ENCODE measurements at places on chromosomes 5 and 9.

DNA sequence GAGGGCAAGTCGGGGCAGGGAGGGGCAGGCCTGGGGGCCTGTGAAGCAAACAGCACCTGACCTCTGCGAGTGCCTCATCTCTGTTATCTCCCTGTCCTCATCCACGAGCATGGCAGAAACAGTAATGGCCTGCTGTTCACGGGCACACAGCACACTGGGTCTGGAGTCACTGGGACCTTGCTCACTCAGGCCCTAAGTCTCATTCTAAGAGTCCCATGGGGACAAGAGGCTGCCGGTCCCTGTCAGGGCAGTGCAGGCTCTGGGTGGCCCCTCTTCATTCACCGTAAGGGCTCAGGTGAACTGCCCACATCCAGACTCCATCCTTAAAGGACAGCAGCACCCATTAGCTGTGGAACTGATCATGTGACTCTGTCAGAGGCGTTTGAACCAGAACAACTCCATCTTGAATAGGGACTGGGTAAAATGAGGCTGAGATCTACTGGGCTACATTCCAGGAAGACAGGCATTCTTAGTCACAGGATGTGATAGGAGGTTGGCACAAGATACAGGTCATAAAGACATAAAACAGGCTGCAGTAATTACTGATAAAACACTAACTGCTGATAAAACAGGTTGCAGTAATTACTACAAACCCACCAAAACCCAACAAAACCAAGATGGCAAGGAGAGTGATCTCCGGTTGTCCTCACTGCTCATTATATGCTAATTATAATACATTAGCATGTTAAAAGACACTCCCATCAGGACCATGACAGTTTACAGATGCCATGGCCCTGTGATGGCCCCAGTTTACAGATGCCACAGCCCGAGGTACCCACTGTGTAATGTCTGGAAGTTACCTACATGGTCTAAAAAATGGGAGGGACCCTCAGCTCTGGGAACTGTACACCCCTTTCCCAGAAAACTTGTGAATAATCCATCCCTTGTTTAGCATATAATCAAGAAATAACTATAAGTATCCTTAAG is 28.7 kb downstream of the BICD2 start:
- no peak for ATAC-seq

DNA sequence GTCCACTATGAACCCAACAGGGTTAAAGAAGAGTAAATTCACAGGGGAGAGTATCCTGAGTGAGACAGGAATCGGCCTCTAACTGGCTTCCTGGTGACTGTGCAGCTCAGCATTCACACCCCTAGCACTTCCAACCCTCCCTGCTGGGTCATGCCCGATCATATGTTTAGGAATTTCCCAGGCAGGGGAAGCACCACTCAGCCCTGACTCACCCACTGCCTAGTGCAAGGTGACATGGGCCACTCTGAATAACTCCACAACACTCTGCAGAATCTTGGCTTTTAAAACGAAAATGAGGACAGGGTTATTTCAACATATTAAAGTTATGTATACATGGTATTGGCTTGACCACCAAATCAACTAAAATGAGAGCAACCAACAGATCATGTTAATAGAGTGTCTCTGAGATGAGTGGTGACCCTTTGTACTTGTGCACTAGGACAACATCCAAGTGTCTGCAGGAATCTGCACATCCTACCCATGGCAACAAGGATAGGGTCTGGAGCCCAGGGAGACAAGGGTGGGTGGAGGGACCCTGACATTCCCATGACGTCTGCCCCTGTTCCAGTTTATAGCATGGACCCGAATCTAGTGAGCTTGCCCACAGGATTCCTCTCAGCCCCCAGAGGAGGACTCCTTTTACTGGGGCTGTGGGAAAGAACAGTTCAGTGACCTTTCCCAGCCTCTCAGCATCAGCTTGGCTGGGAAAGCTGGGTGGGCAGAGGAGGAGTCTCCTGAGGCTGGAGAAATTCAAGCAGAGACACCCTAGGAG is 485.8 kb downstream of the SEMA5A start:
- no peak for ATAC-seq

- ATAC-seq = no peak
Observed at GRCh38 chr9:124361128-124361527, 54.1 kb downstream of the PSMB7 start.

- ATAC-seq = no peak
Observed at GRCh38 chr5:135230251-135230925, 168.6 kb downstream of the MACROH2A1 start.

All from activated CD4-positive, CD25-positive, alpha-beta regulatory T cell treated with anti-CD3 and anti-CD28 coated beads, Interleukin-2, amount 50 U/mL, for 24 hours (primary cell).